ENCODE measurements at places on chromosomes 1 and 21.

DNA sequence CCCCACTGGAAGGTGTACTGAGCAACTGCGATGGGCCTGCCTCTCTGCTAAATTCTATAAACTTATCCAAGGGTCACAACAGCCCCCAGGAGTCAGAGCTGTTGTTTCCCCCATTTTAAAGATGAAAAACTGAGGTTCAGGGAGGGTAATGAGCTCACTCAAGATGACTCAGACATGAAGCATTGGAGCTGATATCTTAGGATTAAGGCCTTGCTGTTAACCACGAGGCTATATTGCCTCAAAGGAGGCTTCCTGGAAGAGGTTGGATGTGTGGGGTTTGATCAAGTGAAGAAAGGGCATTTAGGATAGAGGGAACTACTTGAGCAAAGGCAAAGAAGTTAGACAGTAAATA lies 6.7 kb downstream of the LDLRAP1 start:
- H3K4me3 ChIP-seq: no peak overlapping the region
- H3K27me3 ChIP-seq: no peaks in the 10 kb centered on the region
- H3K4me1 ChIP-seq: no peaks in the 10 kb centered on the region
- DNase-seq: no peak

- no peak overlapping the region for H3K27ac ChIP-seq
- H3K4me3 ChIP-seq: no peak overlapping the region
- H3K4me1 ChIP-seq: no peaks in the 10 kb centered on the region
Measured at GRCh38 chr1:19367584-19368041, 55.5 kb downstream of the SLC66A1 start.

- DNase-seq: peak; percentile 78
- H3K27ac ChIP-seq: no peak overlapping the region
- no peak overlapping the region for H3K4me3 ChIP-seq
- H3K27me3 ChIP-seq: no peaks in the 10 kb centered on the region
- H3K4me1 ChIP-seq: no peaks in the 10 kb centered on the region
- no peaks in the 10 kb centered on the region for H3K36me3 ChIP-seq
Measured at GRCh38 chr21:45923146-45923545, 58.4 kb upstream of the COL6A1 start.

DNA sequence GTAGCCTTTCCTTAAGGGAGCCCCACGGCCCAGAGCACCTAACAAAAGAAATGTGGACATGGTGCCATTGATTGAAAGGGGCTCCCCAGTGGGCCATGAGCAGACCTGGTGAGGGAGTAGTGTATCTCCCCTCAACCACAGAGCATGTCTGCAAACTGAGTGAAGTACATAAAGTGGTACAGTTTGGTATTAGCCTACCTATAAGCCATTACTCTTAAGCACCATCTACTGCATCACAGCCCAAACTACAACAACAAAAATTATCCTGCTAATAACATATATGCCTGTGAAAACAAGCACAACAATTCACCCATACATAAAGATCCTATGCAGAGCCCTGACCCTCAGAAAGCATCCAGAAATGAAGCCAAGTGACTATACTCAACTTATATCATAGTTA lies 407.8 kb downstream of the PTPRC start:
- no peaks in the 10 kb centered on the region for H3K27me3 ChIP-seq
- H3K4me1 ChIP-seq: no peaks in the 10 kb centered on the region
- no peaks in the 10 kb centered on the region for H3K36me3 ChIP-seq
- H3K4me3 ChIP-seq: no peak overlapping the region

- H3K4me3 ChIP-seq: no peak overlapping the region
- no peak overlapping the region for H3K27ac ChIP-seq
- H3K27me3 ChIP-seq: no peaks in the 10 kb centered on the region
- no peaks in the 10 kb centered on the region for H3K36me3 ChIP-seq
- no peak for DNase-seq
- no peaks in the 10 kb centered on the region for H3K4me1 ChIP-seq
Measured at GRCh38 chr1:94962409-94963265, 35.7 kb upstream of the CNN3 start.

DNA sequence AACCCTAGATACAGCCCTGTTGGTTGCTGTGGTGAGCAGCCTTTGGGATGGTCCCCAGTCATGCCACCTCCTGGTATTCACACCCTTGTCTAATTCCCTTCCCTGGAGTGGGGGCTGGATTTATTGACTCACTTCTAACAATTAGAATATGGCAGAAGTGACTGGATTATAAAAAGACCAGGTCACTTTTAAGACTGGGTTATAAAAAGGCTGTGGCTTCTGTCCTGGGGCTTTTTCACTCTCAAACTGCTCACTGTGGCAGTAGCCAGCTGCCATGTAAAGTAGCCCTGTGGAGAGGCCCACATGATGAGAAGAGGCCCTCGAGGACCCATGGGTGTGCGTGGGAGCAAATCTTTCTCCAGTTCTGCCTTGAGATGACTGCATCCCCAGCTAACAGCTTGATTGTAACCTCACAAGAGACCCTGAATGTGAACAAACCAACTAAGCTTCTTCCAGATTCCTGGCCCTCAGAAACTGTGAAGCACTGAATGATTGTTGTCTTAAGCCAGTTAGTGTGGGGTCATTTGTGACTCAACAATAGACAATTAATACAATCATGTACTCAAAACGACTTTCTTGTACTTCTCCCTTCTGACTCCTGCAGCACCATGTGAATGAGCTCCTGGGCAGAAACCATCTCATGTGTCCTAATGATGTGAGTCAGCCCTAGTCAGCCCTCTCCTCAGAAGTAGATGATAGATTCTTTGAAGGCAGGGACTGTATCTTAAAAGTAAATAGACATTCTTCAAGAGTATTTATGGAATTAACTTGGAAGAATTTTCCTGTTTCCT lies 234.9 kb downstream of the TNR start:
- H3K27ac ChIP-seq: no peak overlapping the region
- DNase-seq: no peak
- peaks cover 46% of the 10 kb centered on the region for H3K27me3 ChIP-seq
- H3K4me1 ChIP-seq: no peaks in the 10 kb centered on the region
- H3K4me3 ChIP-seq: no peak overlapping the region
- no peaks in the 10 kb centered on the region for H3K36me3 ChIP-seq

GRCh38 chr1:31382379-31382989 lies 9.6 kb upstream of the FABP3 start:
- H3K4me1 ChIP-seq: no peaks in the 10 kb centered on the region
- no peaks in the 10 kb centered on the region for H3K36me3 ChIP-seq
- no peak overlapping the region for H3K27ac ChIP-seq
- no peak for DNase-seq

DNA sequence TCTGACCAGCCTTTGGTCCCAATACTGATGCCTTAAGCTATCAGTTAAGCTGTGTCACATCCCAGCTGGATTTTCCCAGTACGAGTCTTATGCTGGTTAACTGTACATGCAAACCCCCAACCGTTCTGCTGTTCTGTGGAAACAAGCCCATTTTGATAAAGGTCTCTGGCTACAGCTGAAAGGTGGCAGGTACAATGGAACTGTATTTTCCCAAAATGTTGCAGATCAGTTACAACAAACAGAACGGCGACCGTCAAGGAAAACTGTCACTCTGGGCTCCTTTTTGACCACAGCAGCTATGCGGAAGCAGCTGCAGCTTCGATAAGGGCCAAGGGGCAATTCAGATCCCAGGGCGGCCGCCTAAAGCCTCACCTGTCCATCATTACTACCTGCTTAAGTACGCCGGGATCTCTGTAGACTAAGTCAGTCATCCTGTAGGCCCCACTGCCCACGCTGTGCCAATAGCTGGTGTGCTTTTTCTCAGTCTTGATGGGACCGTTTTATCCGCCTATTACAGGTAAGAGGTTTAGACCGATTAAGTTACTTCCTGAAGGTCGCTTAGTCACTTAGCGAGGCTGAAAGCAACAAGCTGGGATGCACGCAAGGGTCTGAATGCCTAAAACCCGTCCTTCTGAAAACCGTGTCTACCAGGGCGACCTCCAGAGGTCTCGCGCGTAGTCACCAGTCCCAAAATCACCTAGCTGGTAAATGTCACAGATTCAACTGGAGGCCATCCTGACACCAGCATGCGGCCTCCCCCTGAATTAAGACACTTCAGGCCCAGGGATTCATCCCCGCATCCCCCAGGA lies 11.1 kb upstream of the RAB42 start:
- DNase-seq: peak; percentile 58
- H3K4me3 ChIP-seq: peak overlapping the region; percentile 75
- H3K27me3 ChIP-seq: no peaks in the 10 kb centered on the region
- H3K27ac ChIP-seq: peak overlapping the region; percentile 81
- peaks cover 13% of the 10 kb centered on the region for H3K4me1 ChIP-seq
- H3K36me3 ChIP-seq: peaks cover 40% of the 10 kb centered on the region

GRCh38 chr1:32749332-32749731 lies 46.8 kb upstream of the SYNC start:
- DNase-seq: no peak
- H3K4me1 ChIP-seq: peaks cover 1% of the 10 kb centered on the region
- no peak overlapping the region for H3K27ac ChIP-seq
- no peaks in the 10 kb centered on the region for H3K27me3 ChIP-seq

DNA sequence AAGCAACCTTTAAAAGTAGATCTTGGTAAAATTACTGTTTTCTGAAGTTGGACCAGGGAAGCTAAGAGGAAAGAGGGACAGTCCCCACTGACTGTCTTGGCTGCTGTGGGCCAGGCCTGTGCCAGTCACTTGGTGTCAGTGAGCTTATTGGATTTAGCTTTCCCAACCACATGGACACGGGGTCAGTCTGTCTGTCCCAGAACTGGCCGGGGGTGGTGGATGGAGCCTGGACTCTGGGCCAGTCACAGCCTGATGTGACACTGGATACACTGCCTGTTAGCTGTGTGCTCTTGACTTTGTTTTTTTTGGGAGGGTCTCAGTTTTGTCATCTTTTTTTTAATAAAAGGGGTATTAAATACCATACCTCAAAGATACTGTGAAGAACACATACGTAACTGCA lies 96.7 kb downstream of the GALNT2 start:
- H3K4me3 ChIP-seq: no peak overlapping the region
- no peaks in the 10 kb centered on the region for H3K36me3 ChIP-seq
- DNase-seq: no peak
- peaks cover 27% of the 10 kb centered on the region for H3K4me1 ChIP-seq
- H3K27ac ChIP-seq: no peak overlapping the region
- no peaks in the 10 kb centered on the region for H3K27me3 ChIP-seq

GRCh38 chr1:109770331-109771095 lies 6.8 kb upstream of the EPS8L3 start:
- H3K4me1 ChIP-seq: peaks cover 7% of the 10 kb centered on the region
- H3K36me3 ChIP-seq: no peaks in the 10 kb centered on the region
- no peaks in the 10 kb centered on the region for H3K27me3 ChIP-seq

GRCh38 chr1:55168353-55168752 lies 46.8 kb downstream of the USP24 start:
- H3K27ac ChIP-seq: no peak overlapping the region
- H3K36me3 ChIP-seq: peaks cover 13% of the 10 kb centered on the region
- H3K27me3 ChIP-seq: no peaks in the 10 kb centered on the region
- DNase-seq: no peak

DNA sequence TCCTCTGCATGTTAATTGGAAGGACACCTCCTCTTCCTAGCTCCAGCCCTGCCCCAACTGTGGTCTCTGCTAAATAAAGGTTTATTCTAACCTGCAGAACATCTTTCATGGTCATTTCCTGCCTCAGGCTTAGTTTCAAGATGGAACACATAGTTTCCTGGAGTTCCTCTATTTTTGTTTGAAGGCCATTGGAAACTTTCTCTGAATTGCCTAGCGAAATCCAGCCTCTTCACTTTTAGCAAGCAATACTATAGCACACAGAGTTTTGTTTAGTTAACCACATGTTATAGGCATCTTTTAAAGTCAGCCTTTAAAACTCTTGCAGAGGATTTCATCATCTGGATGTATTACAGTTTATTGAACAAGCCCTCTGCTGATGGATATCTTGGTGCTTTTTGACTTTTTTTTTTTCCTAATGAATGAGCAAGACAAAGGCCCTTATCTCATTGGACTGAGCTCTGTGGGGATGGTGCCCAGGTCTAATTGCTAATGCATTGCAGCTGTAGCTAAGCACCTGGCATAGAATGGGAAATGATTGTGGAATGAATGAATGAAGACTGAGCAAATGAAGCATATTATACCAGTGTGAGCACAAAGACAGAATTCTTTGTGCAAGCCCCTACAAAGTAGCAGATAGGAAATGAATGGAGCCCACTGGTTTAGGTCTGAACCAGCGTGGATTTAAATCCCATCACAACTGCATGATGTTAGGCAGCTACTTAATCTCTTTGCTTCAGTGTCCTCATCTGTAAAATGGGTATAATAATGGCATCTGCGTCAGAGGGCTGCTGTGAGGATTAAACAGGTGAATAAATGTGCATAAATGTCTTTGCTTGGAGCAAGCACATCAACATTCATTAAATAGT lies 641 bp upstream of the CFAP107 start:
- no peak overlapping the region for H3K27ac ChIP-seq
- peaks cover 5% of the 10 kb centered on the region for H3K4me1 ChIP-seq
- no peaks in the 10 kb centered on the region for H3K36me3 ChIP-seq
- peak; percentile 21 for DNase-seq
- peaks cover 2% of the 10 kb centered on the region for H3K27me3 ChIP-seq

GRCh38 chr1:156935505-156936128 lies 15.2 kb downstream of the LRRC71 start:
- no peak overlapping the region for H3K4me3 ChIP-seq
- H3K4me1 ChIP-seq: no peaks in the 10 kb centered on the region
- no peaks in the 10 kb centered on the region for H3K27me3 ChIP-seq
- peaks cover 5% of the 10 kb centered on the region for H3K36me3 ChIP-seq

Data from A673 (cell line).